Panc1 (cell line): ENCODE measurements at places on chromosomes 11 and 22. TPM values are rescaled to one million over a fixed set of nuclear protein-coding genes. Genes with fewer than 3 reads are reported as not detected.

DKK3 gene
- total RNA-seq, result 116 TPM

WT1 gene
- total RNA-seq, result 15.9 TPM

XNDC1N gene
- total RNA-seq, result 11.5 TPM

FAM181B gene
- total RNA-seq, result 0.69 TPM

AMBRA1 gene
- total RNA-seq, result 40.0 TPM

ZNRF3 gene
- 7.3 TPM for total RNA-seq
